ENCODE measurements at places on chromosomes 5 and 9. TPM values are rescaled to one million over a fixed set of nuclear protein-coding genes. Genes with fewer than 3 reads are reported as not detected.

The IL3 gene
- total RNA-seq: not detected

The C9 gene
- total RNA-seq: not detected

The AFAP1L1 gene
- total RNA-seq: 98.3 TPM

The LHX2 gene
- total RNA-seq: not detected

Data from vein endothelial cell (primary cell).